Right renal cortex interstitium (tissue), 3 donors: ENCODE measurements at places on chromosomes 7 and 10. TPM values are rescaled to one million over a fixed set of nuclear protein-coding genes. Genes with fewer than 3 reads are reported as not detected.

DNA sequence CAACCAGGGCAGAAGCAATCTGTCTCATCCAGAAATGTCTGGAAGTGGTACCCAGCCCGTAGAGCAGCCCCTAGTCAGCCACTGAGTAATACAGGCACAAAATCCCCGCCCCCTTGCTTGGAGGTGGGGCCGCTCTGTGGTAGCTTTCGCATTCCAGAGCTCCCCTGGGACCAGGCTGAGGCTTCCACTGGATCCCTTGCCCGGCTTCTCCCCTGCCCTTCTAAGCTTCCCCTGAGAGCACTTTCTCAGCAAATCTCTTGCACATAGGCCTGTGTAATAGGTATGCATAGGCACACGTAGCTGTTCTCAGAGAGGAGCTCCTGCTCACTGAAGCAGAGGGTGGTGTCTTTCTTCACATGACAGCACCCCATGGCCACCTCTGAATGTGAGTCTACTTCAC lies 144.2 kb downstream of the BMS1 start:
- DNase-seq: no peak

GRCh38 chr7:68707159-68707558 lies 891.1 kb upstream of the AUTS2 start:
- no peak for DNase-seq

GRCh38 chr7:33143996-33144718 lies 14.8 kb downstream of the BBS9 start:
- DNase-seq: no peak

- DNase-seq: no peak
Observed at GRCh38 chr7:91784469-91784868, 96.0 kb downstream of the MTERF1 start.

PDE1C gene
- polyA plus RNA-seq: 3.3 TPM

DNA sequence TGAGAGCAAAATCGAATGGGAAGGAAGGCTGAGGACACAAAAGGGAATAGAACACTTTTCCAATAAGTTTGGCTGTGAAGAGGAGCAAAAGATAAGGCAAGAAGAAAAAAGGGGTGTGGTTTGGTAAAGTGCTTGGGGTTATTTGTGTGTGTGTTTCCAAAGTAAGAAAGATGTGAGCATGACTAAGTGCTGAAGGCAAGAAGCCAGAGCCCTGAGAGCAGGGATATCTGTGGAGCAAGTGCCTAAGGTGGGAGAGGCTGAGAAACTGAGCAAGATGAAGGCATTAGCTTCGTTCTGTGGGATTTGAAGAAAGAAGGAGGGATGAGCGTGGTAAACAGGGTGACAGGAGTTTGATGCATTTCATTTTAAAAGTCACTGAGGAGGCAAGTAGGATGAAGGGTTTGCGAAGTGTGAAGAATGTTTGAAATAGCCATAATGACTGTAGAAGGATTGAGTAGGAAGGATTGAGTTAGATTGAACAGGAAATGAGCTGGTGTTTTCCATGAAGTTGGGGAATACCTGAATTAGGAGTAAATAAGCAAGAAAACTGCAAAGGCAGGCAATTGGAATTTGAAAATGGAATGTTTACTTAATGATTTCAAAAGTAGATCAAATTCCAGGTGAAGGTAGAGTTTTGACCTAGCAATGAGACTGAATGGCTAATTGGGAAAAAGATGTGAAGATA lies 19.9 kb upstream of the SP4 start:
- no peak for DNase-seq

PTN gene
- polyA plus RNA-seq: 231 TPM

DNA sequence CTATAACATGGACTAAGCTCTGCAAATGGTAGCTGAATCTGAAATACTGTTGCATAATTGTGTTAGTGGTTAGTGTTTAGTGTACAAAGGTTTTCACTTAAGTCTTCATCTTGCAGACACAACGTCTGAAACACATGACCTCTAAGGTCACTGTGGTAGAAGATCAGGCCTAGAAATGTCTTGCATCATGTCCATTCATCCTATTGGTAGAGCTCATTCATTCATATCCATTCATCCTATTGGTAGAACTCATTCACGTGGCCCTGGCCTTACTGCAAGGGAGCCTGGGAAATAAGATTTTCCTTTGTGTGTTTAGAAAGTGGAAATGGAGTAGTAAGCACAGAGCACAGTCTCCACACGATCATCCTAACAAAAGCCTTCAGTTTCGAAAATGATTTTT lies 485.8 kb downstream of the PLXNA4 start:
- no peak for DNase-seq

GRCh38 chr10:8554574-8554973 lies 500.1 kb downstream of the GATA3 start:
- DNase-seq: no peak

- no peak for DNase-seq
Observed at GRCh38 chr10:105727131-105727530, 1086.0 kb downstream of the SORCS3 start.

NXPH1 gene
- polyA plus RNA-seq: 0.11 TPM

LIPK gene
- polyA plus RNA-seq: not detected

DNA sequence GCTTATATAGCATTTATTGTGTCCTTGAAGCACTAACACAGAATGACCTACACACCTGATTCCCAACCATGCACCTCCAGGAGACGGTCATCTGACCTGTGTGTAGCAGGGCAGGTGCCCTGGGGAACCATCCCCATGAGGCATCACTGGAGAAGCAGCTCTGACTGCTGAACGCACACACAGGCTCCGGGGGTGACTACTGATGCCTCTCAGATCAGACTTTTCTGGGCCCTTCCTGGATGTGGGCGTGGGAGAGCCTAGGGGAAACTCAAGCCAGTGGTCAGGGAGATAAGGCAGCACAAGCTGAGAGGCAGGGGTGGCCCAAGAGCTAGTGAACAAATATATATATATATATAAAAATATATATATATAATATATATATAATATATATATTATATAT lies 37.6 kb downstream of the CPXM2 start:
- DNase-seq: no peak

- DNase-seq: no peak
Observed at GRCh38 chr7:113831556-113831955, 87.3 kb downstream of the PPP1R3A start.

CHRM2 gene
- polyA plus RNA-seq: 3.6 TPM

DNA sequence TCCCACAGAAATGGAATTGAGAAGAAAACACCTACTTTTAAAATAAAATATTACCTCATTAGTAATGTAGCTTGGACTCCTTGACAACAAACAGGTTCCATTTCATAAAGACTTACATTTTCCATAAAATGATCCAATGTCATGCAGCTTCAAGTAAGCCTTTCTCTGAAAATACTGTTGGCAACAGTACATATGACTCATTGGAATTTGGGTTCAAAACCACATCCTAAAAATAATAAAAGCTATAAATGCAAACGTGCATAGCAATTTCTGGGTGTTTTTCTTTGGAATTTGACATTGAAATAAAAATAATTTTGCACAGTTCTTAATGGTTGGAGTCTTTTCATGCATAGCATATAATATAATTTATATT lies 47.9 kb downstream of the FHIP2A start:
- no peak for DNase-seq

UCMA gene
- polyA plus RNA-seq: not detected

DNA sequence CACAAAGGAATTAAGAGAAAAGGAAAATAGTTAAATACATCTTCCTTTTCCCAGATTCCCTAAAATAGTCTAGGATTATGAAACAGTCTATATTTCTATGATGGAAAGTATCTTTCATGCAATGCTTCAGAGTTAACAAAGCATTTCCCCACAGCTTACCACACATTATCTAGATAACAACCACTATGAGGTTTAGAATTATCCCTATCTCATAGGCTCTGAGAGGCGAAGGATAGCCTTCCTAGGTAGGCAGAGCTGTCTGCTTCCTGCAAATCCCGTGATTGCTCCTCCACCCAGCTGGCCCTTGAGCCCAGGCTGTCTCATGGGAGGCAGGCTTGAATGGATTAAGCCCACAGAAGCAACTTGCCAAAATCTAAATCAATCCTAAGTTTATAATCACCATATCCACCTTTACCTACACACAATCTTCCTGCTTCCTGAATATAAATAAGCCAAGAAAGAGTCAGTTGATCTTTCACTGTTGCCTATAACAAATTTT lies 321.4 kb upstream of the AOAH start:
- no peak for DNase-seq

- no peak for DNase-seq
Observed at GRCh38 chr10:105875050-105875449, 1234.0 kb downstream of the SORCS3 start.

- no peak for DNase-seq
Observed at GRCh38 chr10:16953270-16953669, 136.0 kb upstream of the RSU1 start.

DNA sequence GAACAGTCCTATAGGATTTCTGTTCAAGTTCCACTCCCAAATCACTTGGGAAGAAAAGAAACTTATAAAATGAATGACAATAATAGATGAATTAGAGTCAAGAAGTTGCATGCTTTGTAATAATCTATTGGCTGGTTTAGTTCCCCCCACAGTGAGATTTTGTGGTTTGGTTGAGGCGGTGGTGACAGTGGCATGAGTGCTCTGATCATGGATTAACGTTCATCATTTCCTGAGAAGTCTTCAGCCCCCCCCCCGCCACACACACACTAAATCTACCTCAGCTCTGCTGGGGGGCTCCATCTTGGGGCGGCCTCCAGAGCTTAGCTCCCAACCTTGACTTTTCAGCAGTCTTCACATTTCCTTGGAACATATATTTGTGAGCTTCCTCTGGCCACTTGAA lies 121.7 kb downstream of the ABCA13 start:
- DNase-seq: no peak

H2BK1 gene
- polyA plus RNA-seq: not detected

CCL24 gene
- not detected for polyA plus RNA-seq

LHFPL3 gene
- 7.1 TPM for polyA plus RNA-seq

C10orf95 gene
- 0.58 TPM for polyA plus RNA-seq

FRAT1 gene
- 4.0 TPM for polyA plus RNA-seq

VKORC1L1 gene
- polyA plus RNA-seq: 30.0 TPM

PLAC9 gene
- polyA plus RNA-seq: 9.8 TPM

DNA sequence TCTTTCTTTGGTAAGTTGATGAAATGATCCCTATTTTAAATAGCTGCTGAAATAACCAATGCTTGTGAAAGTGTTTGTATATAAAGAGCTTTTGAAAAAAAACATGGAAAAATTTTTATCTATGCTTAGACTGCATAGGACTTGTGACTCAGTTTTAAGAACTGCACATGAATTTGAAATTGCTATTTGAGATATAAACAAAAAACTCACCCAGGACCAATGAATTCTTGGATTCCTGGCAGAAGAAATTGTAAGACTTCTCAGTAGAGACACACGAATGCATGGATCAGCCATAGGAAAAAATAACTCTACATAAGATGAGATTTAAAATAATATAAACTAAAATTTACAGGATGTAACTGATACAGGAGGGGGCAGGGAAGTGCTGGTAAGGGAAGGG lies 278.8 kb upstream of the SORCS1 start:
- DNase-seq: no peak

DNA sequence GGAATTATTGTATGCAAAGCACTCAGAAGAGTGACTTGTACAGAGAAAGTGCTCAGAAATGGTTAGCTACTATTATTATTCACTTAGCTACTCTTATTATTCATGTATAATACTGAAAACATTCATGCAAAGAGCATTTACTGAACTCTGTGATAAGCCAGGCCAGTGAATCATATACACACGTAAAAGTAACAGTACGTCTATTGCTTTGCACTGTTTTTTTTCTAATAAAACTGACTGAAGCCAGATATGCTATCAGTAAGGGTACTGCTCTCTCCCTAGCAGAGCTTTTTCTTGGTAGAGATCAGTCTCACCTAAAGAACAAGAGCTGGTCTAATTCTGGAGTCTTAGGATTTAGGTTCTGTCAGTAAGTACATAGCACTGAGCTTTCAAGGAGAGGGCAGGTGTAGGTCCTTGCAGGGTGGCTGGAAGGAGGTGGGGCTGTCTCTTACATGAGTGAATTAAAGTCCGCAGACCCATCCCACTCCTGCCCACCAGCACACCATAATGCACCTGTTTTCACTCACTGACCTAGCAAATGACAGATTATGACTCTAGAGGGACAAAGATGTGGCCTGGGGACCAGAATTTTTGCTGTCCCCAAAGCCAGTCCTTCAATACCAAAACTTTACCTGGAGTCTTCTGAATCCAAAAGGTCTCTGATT lies 145.9 kb downstream of the ARID5B start:
- no peak for DNase-seq

RET gene
- 22.7 TPM for polyA plus RNA-seq

DNA sequence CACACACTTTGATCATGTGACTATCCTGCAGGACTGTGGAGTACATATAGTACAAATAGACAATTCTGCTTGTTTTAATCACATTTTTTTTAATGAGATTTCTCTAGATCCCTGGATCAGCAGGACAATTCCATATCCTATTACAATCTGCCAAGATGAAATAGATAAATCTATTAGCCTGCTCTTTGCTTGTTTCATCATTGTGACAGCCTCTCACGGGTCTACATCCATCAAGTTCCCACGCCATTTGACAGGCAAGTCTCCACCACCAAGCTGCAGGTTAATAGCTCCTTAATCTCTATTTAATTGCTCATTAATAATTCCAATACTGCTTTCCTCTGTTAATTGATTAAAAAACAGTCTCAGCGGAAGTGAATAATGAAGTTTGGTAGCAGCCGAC lies 671.5 kb downstream of the CCSER2 start:
- no peak for DNase-seq

DNA sequence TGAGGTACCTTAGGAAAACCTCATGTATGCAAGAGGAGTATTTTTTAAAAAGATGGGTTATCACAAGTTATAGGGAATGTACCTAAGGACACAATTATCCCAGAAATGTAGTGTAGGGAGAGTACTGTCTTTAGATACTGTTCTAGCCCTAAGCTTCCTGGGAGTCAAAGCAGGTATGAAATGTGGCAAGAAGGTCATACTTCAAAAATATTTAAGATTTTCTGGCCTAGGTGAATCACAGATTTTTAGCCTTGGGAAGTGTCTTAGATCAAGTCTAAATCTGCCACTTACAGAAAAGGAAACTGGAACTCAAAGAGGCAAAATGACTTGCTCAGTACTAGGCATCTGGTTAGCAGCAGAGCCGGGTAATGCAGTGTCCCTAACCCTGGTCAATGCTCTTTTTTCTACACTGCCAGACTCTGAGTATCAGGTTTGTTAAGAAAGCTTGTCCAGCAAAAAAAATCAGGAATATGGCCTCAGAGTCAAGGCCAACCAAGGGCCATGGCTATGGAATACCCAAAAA lies 13.9 kb downstream of the PIK3AP1 start:
- no peak for DNase-seq

DNA sequence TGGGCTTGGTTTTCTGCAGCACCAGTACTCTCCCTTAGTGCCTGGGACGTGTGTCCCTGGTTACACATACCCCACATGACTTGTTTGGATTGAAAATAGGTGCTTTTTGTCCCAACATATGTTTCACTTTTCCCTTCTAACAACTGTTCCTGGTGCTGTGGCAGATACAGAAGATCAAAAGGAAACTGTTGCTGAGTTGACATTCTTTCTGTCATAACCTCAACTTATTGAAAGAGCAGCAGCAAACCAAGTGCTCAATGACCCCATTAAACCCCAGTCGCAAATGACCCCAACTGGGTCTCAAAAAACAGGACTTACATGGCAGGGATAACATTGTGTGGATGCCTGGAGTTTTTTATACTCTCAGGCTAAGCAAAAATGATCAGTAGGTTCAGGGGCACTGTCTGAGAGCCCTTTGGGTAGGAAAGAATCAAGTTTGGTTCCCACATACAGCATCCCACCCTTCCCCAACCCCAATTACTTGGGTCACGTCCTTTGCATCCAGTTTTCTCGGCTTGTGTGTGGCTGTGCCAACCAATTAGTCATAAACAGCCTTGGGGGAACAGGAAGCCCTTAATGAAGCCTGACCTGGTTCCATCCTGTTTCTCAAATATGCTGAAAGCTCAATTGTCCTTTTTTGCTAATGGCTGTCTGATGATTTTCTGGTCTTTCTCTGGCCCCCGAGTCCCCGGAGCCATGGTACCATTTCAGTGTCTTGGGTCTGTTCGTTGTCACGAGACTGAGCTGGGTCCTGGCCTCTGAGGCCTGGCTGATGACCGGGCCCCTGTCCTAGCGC lies 4.9 kb downstream of the HKDC1 start:
- DNase-seq: no peak
